ENCODE measurements at places on chromosomes 4 and X. TPM values are rescaled to one million over a fixed set of nuclear protein-coding genes. Genes with fewer than 3 reads are reported as not detected.

JAKMIP1 gene
- 0.59 TPM for total RNA-seq

GRCh38 chr4:119788349-119789266 lies 160.0 kb upstream of the PDE5A start:
- DNase-seq = no peak

DNA sequence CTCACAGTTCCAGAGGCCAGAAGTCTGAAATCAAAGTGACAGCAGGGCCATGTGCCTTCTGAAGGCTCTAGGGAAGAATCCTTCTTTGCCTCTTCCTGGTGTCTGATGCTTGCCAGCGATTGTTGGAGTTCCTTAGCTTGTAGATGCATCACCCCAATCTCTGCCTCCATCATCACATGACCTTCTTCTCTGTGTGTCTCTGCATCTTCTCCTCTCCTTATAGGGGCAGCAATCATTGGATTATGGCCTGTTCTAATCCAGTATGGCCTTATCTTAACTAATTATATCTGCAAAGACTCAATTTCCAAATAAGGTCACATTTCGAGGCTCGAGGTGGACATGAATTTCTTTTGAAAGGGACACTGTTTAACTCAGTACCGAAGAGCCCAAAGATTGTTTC lies 71.7 kb upstream of the RAI2 start:
- DNase-seq = no peak

AMTN gene
- total RNA-seq = 0.30 TPM

GRIA2 gene
- total RNA-seq = 3.8 TPM

DNA sequence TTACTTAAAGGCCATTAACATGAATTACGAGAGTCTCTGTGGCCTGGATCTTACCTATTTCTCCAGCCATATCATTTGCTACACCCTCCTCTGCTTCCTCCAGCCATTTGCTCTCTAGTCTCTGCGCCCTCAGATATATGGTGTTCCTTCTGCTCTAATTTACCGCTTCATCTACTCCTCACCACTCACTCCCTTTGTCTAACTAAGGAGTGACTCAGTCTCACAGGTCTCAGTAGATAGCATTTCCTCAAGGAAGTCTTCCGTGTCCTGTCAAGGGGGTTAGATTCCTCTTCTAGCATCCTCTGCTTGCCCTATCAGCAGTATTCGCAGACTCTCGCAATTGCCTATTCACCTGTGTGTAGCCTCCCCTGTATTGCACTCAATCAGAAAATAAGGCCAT lies 892.1 kb upstream of the INTU start:
- no peak for DNase-seq
